ENCODE measurements at places on chromosomes 2 and 18.

DNA sequence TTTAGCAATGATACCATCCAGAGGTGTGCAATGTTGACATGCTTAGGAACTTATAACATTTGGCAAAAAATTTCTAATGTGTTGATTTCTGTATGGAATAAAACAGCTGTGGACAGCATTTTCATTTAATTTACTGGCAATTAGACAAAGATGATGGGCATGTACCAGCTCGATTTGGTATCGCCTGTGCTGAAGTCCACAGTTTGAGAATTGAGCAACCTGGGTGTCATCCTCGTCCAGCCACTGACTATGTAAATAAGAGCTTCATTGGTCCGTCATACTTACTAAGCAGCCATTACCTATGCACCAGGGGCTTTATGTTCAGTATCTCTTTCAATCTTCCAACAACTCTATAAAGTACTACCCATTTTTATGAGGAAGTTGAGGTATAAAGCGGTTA, 24.6 kb upstream of the ACAA2 start:
- DNase-seq = no peak

DNA sequence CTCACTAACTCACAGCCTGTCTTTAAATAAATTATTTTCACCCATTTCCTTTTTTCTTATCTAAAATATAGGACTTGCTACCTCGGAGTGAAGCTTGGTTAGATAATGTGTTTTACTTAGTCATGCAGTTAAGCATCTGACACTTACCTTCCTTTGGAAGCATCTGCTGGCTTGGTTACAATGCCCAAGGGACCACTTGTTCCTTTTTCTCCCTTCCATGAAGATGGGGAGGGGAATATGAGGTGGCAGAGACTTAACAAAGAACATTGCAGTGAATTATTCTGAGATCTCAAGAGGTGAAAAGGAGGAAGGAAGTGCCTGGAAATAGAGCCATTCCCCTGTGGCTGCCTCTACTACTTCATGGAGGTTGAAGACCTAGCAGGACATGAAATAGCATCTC, 145.4 kb upstream of the FOSL2 start:
- DNase-seq = no peak

DNA sequence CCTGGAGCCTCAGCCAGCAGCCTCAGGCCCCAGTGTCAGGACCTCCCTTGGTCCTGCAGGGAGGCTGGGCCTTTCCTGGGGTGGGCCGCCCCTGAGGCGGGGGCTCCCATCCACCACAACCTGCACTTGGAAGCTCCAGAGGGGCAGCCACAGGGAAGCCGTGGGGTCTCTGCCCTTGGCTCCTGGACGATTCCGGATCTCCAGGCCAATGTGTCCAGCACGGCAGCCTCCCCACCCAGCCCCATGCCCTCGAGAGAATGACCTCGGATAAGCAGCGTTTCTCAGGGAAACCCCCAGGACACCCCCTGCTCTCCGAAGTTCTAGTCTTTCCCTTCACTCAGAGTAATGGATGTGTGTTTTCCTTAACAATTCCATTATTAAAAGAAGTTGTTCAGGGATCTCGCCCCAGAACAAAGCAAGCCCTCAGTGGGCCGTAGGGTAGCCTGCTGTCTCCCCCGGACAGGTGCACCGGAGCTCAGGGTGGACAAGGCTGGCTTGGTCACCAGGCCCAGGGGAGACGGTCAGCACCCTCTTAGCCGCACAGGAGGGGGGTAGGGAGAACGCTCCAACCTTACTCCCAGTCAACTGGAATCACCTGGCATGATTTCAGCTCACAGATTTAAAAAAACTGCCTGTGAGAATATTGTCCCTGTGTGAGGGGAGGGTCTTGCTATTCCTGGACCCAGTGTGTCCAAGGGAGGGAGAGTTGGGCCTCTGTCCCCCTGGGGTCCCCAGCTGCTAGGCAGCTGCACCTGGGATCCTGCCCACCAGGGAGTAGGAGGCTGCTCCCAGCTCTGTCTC, 72.2 kb upstream of the OTOS start:
- no peak for DNase-seq

DNA sequence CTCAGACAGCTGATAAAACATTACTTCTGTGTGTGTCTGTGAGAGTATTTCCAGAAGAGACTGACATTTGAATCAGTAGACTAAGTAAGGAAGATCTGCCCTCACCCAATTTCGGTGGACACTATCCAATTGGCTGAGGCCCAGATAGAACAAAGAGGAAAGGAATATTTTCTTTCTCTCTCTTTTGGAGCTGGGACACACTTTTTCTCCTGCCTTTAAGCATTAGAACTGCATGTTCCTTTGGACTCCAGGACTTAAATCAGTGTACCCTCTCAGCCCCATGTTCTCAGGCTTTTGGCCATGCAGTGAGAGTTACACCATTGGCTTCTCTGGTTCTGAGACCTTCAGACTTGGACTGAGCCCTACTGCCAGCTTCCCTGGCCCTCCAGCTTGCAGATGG, 3.3 kb upstream of the SRBD1 start:
- no peak for DNase-seq

Measured in CD14-positive monocyte (primary cell).